Trophoblast cell (in vitro differentiated cells and primary cell): ENCODE measurements at places on chromosomes 11 and 22.

DNA sequence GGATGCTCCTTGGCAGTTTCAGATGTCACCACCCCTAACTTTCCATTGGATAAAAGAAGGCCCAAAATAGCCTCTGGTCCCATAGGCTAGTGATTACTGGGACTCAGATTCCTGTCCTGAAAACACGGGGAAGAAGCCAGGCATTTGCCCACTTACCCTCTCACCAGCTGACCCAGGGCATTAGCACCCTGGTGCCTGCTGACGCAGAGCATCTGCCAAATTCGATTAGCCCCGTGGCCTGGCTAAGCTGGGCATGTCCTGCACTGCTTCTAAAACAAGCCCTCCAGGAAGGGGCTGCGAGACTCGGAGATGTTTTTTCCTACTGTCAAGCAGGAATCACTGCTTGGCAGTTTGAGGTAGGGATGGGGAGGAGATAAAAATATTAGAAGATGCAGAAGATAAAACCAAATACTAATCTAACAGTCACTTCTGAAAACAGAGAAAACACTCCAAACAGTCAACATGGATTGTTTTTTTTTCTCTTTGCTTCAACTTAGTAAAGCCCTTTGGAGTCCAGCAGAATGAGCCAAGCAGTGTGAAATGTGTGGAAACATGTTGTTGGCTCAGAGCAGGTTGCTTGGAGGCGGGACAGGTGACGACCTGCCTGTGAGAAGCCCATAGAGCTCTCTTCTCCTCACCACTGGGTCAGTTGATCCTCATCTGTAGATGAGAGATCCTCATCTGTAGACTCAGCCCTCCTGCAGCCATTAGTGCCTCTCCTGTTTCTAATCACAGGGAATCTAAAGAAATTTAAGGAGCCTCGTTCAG is 54.0 kb downstream of the BDNF start:
- no peak for DNase-seq

DNA sequence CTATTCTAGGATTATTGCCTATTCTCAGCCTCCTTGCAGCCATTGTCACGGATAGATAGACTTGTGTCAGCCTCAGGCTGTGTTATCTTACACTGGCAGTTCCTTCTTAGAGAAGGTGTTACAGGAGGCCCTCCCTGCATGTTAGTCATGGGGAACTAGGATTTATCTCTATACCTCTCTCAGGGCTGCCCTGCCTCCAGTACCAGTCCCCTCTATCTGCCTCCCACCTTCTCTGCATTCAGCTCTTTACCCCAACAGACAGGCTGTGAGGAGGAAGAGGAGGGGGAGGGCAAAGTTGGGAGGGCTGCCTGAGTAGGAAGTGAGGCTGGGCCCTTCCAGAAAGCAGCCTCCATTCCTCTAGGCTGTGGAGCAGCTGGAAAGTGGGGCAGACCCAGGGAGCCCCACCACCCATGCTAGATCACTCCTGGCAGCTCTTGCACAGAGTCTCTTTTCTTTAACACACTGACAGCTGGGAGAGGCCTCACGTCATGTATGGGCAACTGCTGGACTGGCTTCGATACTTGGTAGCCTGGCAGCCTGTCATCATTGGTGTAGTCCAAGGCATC is 2.9 kb upstream of the IL18BP start:
- DNase-seq: peak; percentile 13

- no peak for DNase-seq
These were observed 107.8 kb downstream of the KIRREL3 start for GRCh38 chr11:126892756-126893155.

GRCh38 chr11:113193016-113193415 is 121.4 kb upstream of the TTC12 start:
- DNase-seq: no peak

DNA sequence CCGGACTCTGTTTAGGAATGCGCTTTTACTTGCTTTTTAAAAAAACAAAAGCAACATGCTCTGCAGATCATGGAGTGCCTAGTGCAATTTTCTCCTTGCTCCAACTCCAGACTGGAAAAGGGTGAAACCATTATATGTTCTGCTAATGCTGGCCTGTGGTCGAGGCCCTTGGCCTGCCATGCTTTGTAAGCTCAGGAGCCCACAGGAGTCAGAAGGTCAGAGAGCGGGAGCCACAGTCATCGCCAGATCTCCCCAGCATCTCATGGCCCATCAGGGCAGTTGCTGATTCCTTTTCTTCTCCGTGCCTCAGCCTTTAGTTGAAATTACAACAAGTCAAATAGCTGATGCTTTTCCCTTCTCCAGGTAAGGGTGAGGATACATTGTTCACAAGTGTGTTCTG is 80.3 kb downstream of the DDIAS start:
- no peak for DNase-seq

DNA sequence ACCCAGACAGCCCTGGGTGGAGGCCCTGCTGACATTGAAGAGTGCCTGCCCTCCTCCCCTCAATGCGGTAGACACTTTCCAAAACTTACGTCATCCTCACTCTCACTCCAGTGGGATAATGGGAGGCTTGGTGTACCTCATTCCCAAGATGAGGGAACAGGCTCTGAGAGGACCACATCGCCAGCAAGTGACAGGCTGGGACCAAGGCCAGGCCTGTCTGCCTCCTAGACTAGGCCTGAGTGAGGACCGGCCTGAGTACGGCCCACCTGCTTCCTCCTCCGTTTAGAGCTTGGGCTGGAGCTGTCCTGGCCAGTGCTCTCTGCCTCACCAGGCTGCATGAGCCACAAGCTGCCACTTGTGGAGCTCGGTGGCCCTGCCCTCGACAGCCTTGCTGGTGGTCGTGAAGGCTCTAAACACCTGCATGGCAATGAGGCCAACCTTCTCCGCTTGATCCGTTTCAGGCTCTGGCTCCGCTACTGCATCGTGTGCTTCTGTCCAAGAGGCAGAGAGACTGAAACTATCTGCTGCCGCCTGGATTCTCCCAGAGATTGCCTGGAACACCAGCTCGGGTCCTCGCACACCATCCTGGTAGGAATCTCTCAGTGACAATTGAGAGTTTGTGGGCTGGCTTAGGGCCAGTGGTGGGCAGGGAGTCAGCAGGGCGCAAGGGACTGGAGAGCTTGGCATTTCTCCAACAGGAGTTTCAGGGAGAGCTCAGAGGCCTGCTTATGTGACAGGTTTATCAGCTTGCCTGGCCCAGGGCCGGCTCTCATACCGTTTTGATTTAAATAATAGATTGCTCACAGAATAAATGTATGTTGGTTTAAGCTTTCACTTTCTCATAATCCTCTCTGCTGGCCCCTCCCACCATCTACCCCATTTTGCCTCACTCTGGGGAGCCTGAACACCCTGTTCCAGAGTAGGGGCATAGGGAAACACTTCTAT is 9.4 kb downstream of the LRRC75B start:
- no peak for DNase-seq

DNA sequence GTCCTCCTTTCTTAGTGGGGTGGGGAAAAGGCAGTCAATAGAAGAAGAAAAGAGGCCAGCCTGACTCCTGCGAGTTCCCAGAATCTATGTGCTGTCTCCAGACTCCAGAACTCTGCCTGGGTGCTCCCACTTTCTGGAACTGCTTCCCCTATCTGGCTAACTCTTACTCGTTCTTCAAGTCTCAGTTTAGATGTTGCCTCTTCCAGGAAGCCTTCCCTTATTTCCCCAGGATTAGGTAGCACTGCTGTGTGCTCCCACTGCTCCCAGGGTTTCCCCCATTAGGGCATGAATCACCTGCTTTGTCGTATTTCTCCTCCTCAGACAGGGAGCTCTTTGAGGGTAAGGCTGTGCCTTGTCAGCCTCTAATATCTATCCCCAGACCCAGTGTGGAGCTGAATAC is 17.5 kb upstream of the SYT7 start:
- no peak for DNase-seq

- DNase-seq: peak; percentile 78
These were observed 87.0 kb upstream of the BLID start for GRCh38 chr11:122202951-122203456.

DNA sequence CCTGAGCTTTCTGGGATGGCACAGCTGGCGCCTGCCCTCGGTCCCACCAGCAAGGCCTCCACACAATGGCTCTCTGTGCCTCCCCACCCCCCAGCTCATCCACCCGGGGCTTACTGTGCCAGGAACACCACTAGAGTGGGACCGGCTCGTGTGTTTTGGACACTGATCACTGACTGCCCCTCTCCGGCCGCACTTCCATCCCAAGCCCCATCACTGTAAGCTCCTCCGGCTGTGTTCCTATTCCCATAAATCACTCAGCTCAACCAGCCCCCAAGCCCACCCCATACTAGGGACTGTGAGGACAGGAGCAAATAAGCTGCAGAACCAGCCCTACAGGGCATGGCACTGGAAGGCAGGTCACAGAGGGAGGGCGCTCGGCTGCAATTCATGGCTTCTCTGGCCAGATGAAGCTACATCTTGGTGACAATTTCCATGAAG is 7.3 kb downstream of the APBB1 start:
- DNase-seq: no peak

DNA sequence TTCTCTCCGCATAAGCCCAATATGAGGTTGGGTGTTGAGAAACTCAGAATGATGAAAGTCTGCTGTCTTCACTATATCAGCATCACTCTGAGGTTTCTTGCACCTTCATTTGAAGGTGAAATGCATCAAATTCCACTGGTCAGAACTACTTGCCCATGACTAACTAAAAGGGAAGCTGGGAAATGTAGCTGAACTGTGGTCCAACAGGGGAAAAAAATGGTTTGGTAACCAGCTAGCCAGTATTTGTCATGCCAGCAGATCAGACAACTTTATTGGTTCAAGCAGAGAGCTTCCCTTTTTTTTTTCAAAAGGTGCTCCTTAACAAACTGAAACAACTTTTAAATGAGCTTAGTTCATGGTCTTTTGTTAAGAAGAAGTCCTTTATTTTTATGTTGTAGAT is 14.2 kb upstream of the PIK3C2A start:
- DNase-seq: peak; percentile 69

DNA sequence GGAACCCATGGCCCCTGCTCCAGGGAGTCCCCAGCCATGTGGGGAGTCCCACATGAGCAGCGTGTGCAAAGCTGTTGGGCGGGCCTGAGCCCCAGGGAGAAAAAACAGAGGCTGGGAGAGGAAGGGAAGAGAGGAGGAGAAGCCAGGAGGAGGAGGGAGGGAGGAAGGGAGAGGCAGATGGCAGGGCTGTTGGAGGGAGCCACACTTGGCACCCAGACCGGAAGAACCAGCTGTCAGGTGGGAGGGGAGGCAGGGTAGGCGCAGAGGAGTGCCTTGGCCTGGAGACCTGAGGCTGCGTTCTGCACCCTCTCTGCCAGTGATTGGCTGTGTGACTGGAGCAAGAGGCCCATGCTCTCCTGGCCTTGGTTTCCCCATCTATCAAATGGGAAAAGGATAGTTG is 6.7 kb downstream of the SYNGR1 start:
- no peak for DNase-seq

DNA sequence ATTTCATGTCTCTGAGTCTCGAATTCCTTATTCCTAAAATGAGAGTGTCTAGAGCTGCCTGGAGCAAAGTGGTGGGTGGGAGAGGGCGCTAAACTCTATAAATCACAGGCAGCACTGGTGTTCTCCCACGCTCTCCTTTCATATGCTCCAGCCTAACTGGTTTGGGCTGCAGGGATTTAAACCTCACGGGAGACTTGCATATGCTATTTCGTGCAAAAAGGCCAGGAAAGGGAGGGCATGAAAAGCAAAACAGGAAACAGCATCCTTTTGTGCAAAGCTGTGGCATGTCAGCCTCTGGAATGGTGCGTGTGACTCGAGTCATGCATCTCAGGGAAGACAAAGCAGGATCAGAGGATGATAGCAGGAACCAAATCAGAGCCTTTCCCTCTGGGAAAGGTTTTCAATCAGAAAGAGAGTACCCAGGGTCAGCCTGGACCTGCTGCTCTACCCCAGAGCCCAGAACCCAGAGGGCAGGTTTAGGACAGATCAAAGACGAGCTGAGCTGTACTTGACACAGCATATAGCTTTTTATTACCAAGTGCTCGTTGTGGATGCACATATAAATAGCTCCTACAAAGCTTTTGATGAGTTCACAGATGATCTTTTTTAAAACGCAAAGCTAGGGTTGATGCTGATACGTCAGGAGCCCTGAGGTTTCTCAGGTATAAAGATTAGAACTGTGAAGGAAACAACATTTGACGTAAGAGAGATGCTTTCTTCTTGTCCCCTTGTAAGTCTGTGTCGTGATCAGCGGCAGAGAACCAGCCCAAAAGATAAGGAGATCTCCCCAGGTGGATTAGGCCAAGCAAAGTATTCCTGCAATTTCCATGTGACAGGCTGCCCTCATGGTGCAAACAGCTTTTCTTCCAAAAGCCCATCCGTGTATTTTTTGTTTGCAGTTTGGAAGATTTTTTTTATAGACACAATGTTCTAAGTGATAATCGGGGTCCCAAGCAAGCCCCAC is 46.2 kb upstream of the YWHAH start:
- peak; percentile 29 for DNase-seq

DNA sequence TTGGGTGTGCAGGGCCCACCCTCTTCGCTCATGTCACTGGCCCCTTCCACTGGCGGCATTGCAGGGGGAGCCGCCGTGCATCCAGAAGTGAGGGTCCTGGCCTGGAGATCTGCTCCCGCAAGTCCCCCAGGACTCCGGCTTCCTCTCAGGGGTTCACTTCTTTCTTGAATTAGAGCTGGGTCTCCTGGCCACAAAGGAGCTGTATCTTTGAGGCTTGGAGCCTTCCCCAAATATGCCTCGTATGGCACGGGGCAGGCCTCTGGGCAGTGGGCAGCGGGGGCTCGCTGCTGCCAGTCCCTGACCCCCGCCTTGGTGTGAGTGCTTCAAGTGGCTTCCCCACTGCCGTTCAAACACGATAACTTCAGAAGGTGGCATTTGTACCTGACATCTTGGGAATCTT is 7.4 kb upstream of the IFITM3 start:
- DNase-seq: no peak

- no peak for DNase-seq
These were observed 86.5 kb upstream of the MYO18B start for GRCh38 chr22:25655371-25655935.

GRCh38 chr11:36631774-36632173 is 33.7 kb upstream of the RAG2 start:
- no peak for DNase-seq

GRCh38 chr11:122097419-122098001 is 18.5 kb downstream of the BLID start:
- DNase-seq: no peak

- no peak for DNase-seq
These were observed 1017.9 kb downstream of the TBC1D22A start for GRCh38 chr22:47780281-47780875.

DNA sequence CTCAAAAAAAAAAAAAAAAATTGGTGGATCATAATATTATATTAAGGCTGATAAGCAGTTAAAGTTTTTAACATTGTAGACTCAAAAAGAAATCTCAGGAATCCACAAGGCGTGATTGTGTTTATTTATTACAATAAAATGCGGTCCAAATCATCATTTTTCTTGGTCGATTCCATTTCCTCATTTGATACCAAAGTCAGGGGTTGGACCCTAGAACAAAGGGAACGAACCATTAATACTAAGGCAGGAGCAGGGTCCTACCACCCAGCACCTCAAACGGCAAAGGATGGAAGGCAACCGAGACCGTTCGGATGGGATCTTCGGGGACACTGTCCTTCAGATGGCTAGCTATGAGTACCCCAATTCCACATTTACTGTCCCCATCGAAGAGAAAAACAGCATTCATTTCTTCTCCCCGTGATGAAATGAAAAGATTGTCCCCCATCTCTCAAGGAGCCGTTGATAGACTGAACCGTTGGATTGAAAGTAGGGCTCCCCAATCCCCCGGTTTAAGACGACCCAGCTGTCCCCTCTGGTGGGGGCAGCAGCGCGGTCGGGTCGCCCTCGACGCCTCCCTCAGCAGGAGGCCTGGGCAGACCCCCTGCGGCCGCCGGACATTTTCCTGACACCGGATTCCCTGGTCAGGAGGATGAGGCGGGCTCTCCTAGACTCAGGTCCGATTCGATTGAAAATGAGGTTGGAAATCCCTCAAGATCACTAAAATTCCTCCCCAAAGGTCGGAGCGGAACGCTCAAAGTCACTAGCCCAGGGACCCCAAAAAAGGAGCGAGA is 607 bp downstream of the DMC1 start:
- DNase-seq: no peak

GRCh38 chr11:8087185-8087584 is 6.2 kb downstream of the TUB start:
- DNase-seq: no peak
